Esophagus squamous epithelium (tissue), 5 donors: ENCODE measurements at places on chromosomes 7 and 10.

DNA sequence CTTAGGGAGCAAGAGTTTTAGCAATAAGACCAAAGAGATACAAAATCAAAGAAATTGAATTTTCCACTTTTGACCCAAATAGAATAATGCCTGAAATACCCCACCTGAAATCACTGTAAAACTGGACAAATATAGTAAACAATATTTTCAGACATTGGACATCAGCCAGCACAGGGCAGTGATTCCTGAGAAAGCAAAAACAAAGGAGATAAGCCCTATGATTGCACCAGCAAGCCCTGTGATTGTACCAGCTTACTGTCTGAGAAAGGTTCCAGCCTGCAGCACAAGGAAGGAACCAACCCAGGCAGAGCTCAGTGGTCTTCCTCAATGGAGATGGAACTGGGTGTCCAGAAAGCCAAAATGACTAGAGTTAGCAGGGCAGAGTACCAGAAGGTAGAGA lies 10.3 kb downstream of the TMEM106B start:
- no peak for DNase-seq

- no peak for DNase-seq
These were observed 96.2 kb downstream of the APBB1IP start for GRCh38 chr10:26534384-26534783.

DNA sequence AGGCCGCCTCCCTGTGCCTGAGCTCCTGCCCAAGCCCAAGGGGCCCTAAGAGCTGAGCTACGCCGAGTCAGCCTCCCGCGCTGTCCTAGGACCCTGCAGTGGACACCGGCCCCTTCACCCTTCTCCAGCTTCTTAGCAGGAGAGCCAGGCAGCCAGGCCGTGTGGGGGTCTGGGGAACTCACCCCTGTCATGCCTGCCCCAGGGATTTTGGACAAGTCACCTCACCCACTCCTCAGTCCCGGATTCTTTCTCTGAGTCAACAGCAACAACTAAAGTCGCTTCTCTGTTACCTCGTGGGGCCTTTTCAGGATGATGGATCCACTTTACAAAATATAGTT lies 79.3 kb downstream of the MKI67 start:
- DNase-seq = no peak

GRCh38 chr7:132350741-132351140 lies 225.5 kb downstream of the PLXNA4 start:
- no peak for DNase-seq

DNA sequence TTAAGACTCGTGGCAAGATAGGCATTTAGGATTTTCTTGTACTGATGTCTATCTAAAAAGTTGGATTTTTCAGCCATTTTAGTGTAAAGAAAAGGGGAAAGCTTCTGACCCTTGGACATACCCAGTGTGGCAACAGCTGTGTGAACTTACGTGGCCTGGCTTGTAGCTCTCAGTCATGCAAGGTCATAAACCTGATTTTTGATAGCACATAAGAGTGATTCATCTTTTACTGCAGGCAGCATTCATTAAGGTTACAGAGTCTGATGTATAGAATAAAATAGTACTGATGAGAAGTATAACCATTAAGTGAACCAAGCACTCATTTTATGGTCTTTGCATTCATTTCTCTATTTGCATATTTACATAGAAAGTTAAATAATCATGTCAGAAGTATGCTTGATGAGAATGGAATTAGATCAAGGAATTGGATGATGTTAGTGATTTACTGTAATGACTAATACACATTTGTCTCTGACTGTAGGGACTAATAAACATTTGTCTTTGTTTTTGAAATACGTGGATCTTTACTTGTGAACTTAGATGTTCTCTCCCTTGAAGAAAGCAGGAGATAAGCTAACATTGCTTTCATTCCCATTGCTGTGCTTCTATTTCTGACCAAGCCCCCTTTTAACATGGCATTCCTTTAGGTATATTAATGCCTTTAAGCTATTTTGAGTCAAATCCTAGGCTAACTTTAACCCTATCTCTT lies 88.2 kb downstream of the GSDME start:
- DNase-seq = no peak
